ENCODE measurements at places on chromosomes 11 and 22.

DNA sequence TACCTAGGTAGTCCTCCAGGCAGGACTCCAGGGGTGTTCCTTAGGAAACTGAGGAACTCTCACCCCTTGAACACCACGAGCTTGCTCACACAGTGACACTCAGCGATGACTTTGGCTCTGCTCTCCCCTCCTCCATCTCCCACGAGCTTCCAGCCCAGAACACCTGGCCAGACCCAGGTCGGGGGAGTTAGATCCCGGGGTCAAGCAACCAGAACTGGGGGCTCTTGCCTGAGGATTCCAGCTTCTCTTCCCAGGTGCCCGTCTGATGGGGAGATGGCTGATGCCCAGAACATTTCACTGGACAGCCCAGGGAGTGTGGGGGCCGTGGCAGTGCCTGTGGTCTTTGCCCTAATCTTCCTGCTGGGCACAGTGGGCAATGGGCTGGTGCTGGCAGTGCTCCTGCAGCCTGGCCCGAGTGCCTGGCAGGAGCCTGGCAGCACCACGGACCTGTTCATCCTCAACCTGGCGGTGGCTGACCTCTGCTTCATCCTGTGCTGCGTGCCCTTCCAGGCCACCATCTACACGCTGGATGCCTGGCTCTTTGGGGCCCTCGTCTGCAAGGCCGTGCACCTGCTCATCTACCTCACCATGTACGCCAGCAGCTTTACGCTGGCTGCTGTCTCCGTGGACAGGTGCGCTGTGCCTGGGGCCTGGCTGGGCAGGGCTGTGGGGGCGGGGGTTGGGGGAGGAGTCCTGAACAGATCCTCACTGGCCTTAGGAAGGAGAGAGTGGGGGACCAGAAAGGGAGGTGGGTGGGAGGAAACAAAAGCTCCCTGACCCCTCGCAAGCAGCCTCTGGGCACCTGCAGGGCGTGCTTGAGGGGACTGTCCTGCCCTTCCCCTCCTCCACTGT, at the start of gene GALR3:
TSS of gene GALR3 (plus strand) at position 249 of the 852 bp plus-strand sequence. CDS start at position 274, 25 bp downstream.
- DNase-seq = no peak

- no peak for DNase-seq
Observed at GRCh38 chr11:17645190-17645970, 74.0 kb upstream of the MYOD1 start.

- peak; percentile 42 for DNase-seq
Observed at GRCh38 chr11:2269601-2270321, 627 bp downstream of the ASCL2 start.

DNA sequence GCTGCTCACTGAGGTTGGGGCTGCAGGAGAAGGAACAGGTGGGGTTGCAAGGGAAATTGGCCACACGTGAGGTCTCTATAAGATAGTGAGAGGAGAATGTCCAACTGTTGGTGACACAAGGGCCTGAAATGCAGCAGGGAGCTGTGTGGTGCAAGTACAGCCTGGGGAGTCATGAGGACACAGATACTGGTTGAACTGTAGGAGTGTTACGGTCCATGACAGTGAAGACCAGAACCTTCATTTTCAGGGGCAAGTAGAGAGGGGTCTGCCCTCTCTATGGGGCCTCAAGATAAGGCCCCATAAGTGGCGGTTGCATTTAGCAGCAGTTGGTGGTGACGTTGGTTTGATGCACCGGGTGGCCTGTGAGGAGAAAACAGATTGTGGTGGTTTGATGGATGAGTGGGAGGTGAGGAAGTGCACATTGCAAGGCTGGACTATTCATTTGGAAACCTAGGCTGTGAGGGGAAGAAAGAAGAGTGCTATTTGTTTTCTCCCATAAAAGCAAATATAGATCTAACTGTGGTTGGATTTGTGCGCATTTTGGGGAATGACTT, 39.4 kb downstream of the MICAL2 start:
- DNase-seq = no peak

- no peak for DNase-seq
Observed at GRCh38 chr22:38132794-38133193, 22.3 kb upstream of the BAIAP2L2 start.

GRCh38 chr11:130533113-130533798, 84.8 kb downstream of the ADAMTS15 start:
- DNase-seq = no peak

DNA sequence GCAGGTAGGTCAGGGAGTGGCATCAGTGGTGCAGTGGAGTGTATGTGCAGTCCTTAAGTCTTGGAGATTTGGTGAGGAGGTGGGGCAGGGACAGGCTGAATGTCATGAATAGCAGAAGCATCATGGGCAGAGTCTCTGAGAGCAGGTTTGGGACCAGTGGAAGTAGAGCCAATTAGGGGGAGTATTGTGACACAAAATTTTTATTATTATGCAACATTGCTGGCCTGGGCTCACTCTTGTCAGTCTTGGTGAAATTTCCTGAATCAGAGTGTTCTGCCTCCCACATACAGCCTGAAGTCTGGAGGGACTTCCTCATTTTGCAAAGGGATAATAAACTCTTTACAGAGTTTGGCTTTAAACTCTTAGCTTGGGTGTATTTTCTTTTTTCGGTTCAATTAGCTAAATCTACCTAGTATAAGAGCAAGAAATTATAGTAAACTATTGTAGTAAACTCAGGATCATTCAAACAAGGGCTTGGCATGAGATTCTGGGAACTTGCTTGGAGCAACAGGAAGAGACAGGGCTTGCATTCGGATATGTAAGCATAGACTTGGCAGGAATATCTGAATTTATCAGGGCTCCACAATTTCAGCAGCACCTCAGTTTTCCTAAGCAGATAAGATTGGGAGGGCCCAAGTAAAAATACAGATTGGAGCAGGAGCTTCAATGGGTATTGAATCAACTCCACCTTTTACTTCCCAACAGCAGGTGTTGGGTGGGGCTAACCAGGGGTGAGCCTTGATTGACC, 67.7 kb downstream of the FDX1 start:
- DNase-seq = no peak

GRCh38 chr11:83681031-83681781, 395.0 kb upstream of the CCDC90B start:
- no peak for DNase-seq

- no peak for DNase-seq
Observed at GRCh38 chr11:86627776-86628455, 44.5 kb downstream of the ME3 start.

DNA sequence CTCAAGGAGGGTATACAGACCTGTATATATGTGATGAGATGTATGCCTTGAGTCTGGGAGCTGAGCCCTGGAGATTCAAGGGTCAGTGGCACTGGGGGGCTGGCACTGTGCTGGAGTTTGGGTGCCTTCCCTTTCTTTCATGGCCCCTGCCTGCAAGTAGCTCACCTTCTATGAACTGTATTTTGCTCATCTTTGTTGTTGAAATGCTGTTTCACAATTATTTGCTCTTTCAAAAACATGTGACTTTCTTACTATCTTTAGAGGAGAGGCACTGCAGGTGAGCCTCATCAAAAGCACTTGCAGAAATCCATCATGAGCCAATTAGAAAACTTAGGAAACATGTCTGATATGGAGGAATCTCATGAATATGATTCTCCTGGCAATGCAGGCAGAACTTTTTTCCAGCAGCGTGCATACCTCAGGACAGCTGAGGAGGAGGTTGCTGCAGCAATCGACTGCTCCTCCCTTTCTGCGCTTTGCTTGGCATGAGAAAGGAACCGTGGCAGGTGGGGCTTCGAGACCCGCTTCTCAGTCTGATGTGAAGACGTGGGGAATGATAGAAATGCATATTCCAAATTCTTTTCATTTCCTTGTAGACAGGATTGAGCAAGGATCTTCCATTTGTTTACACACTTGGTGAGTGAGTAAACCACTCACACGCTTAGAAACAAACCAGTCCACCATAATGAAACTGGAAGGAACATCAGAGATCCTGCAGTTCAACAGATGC, 178.4 kb upstream of the E2F8 start:
- no peak for DNase-seq

Data from activated CD4-positive, alpha-beta T cell treated with anti-CD3 and anti-CD28 coated beads, Interleukin-2, amount 50 U/mL, for 1 hour (primary cell).